NCI-H1694 (cell line): ENCODE measurements at places on chromosomes 2 and 18.
A peak's percentile ranks its signal among the peaks of the same experiment; 100 is the strongest.

DNA sequence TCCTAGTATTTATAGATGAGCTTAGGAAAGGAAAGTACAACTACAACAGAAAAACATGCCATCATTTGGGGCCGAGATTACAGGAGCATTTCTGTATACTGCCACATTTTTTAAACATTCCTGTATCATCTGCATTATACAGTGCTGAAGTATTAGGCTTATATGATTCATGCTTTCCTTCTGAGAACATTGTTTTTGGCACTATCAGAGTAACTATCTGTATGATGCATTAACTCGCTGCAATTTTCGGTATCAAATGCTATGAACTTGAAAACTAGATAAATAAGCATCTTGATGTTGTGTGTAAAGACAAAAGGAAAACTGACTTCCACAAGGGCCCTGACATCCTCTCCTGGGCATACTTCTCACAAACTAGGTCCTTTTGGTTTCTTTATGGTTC lies 102.0 kb downstream of the RIT2 start:
- DNase-seq: no peak

DNA sequence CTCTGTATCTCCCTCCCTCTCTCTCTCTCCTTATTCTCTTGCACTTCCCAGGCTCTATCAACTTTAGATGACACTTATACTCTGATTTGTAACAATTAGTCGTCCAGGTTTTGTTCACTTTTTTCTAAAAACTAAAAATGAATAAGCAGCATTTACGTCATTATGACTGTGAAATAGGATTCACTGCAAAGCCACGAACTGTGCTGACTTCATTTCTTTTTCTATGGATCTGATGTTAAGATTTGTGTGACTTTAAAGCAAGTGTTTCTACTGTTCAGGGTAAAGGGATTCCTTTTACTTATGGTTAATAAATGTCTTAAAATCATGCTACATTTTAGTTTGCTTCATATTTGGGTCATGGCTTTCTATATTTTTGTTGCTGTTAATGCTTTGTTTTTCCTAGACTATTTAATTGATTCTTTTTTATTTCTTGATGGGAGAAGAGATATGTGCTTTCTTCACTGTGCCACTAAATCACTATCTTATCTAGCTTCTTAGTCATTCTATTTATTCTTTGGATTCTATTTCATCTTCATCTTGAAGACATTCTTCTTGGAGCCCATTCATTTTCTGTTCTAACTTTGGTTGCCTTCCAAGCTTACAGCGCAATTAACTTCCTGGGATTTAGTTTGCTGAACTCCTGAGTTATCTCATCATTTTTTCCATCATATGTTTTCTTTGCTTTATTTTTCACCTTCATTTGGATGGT lies 480.4 kb upstream of the TRIB2 start:
- no peak for DNase-seq

GRCh38 chr2:3036432-3037125 lies 341.0 kb downstream of the EIPR1 start:
- DNase-seq: no peak

DNA sequence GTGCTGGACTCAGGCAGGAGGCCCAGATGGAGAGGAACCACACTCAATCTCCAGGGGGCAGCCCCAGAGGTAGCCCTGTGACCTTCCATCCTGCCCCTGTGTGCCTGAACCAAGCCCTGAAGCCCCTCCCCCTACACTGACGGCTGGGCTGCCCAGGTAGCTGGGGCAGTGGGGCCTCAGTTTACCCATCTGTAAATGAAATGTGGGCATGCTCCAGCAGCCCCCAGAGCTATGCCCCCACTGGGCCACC lies 15.8 kb downstream of the CROCC2 start:
- no peak for DNase-seq

DNA sequence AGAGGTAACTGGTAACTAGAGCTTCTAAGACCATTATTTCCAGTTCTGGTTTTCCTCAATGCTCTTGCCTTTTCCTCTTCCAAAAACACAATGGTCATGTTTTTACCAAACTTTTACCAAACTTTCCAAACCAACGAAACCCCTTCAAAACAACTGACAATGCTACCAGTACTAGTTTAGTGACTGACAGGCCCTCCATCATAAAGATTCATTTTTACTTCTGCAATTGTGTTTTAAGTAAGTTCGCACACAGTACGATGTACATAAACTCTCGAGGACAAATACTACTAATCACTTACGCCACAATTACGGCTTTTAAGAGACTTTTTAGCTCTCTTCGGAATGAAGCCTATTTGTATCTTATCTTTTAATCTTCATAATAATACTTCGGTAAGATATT lies 900 bp downstream of the C18orf32 start:
- no peak for DNase-seq

GRCh38 chr2:65128297-65129190 lies 1.4 kb downstream of the RAB1A start:
- DNase-seq: no peak

DNA sequence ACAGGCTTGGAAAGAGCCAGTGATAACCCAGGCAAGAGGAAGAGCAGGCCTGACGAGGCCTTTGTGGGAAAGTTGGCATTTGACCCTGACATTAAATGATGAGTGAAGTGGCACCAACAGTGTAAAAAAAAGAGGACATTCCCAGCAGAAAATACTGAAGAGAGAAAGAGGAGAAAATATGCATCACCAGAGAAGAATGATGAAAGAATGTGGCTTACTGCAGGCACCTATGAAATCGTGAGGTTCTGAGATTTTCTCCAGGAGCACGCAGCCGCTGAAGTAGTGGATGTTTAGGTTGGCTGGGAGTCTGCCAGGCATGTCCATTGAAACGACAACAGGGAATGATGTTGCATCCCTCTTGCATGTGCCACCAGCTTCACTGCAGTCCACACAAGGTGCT lies 13.8 kb downstream of the EHD3 start:
- DNase-seq: no peak

GRCh38 chr2:50781646-50782045 lies 250.3 kb downstream of the NRXN1 start:
- DNase-seq: no peak

DNA sequence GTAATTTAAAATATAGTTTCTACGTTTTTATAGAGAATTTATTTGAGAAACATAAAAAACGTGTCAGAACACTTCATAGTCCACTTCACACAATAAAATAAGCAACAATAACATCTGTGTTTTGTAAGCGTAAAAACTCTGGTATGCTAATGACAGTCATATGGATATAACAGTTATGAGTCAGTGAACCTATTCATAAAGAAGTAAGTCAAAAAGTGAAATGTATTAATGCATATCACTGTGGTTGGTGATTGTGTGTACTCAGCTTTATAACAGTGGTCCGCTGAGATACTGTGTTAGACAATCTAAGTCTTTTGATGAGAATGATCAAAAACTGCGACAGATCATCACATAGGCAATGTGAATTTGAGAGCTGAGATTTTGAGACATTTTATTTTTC lies 153.2 kb downstream of the WDR7 start:
- DNase-seq: no peak

GRCh38 chr2:156864325-156864724 lies 393.2 kb upstream of the GALNT5 start:
- DNase-seq: peak; percentile 93

GRCh38 chr2:85662899-85663593 lies 5.0 kb downstream of the SFTPB start:
- DNase-seq: no peak

- DNase-seq: no peak
These were observed 1.1 kb downstream of the MAP3K20 start for GRCh38 chr2:173076581-173077345.

GRCh38 chr2:14601156-14601770 lies 31.3 kb upstream of the LRATD1 start:
- DNase-seq: no peak

DNA sequence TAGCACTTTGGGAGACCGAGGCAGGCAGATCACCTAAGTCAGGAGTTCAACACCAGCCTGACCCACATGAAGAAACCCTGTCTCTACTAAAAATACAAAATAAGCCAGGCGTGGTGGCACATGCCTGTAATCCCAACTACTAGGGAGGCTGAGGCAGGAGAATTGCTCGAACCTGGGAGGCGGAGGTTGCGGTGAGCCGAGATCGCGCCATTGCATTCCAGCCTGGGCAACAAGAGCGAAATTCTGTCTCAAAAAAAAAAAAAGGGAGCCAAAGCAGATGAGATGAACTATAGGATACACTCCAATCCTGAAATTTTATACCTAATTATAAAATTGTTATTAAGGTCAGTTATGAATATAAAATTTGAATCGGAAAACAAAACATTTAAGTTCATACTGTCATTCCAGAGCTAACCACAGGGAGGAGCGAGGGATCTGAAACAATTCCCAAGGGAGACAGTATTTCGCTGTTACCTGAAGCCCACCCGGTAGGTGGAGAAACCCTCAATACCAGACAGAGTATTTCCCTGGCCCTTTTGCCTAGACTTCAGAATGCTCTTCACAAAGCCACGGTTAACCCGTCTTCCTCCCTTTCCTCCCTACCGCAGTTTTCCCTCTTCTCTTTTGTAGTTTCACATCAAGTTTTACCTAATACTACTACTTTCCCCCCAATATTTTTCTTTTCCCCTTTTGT lies 1.4 kb downstream of the PPM1G start:
- DNase-seq: peak; percentile 65

- no peak for DNase-seq
These were observed 121.2 kb downstream of the NR4A2 start for GRCh38 chr2:156211318-156211717.

- DNase-seq: no peak
These were observed 4.8 kb upstream of the KCNG2 start for GRCh38 chr18:79792988-79793355.

DNA sequence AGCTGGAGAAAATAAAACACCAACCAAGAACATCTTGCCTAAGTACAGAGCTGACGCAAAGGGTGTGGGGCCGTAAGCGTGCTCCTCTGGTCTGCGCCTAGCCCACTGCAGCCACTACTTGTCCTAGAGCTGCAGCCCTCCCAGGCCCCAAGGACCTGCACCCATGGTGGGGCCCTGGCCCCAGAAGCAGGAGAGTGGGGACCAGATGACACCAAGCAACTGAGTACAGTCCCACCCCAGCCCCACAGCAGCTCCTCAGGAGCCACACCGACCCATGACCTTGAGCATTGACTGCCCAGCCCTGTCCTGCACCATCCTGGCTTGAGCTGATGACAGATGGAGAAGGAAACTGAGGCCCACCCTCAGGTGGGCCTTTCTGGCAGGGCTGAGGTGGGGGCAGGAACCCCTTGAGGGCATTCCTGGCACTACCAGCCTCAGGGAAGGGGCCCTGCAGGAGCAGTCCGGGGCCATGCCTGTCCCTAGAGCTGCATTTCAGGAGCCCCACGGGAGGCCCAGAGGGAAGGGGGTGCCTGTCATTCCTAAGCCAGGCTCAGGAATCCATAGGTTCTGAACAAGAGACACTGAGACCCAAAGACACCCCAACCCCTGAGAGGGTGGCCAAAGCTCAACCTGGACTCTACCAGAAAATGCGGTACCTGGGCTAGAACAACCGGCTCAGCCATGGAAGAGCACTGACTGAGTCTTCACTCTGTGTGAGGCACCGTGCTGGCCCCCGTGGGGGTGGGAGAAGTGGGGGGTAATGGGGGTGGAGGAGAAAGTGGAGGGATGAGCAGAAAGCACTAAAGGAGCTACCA lies 4.9 kb downstream of the KIF1A start:
- no peak for DNase-seq

GRCh38 chr2:125567100-125567499 lies 1088.9 kb upstream of the GYPC start:
- no peak for DNase-seq

GRCh38 chr18:53489266-53489665 lies 735.2 kb downstream of the MBD2 start:
- DNase-seq: no peak

- no peak for DNase-seq
These were observed 122.5 kb downstream of the SLC39A10 start for GRCh38 chr2:195779491-195779890.

- no peak for DNase-seq
These were observed at the start of gene GKN1 for GRCh38 chr2:68974251-68974650. Gene GKN1, plus strand, starts transcription at chr2:68974636. Its CDS starts 42 bp downstream, at chr2:68974678.
